Trophoblast cell (in vitro differentiated cells and primary cell): ENCODE measurements at places on chromosomes 7 and 10.

- no peak for DNase-seq
These were observed 23.4 kb downstream of the ELFN1 start for GRCh38 chr7:1693419-1693990.

- no peak for DNase-seq
These were observed 471.0 kb downstream of the GFRA1 start for GRCh38 chr10:115801992-115802391.

DNA sequence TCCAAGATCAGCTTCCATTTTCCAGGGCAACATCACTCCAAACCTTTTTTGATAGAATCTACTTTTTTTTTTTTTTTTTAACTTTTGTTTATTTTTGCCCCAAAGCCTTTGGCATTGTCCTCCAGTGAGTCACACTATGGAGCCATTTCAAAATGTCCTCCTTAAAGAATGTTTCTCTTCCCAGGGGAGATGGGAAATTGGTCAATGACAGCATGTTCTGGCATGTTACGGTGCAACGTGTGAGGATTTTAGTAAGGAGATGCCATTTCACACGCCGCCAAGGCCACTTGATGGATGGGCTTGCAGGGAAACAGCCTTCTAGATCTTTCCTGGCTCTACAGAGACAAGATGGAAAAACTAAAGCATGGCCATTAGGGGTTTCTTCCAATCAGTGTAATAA, 30.7 kb upstream of the TRIL start:
- peak; percentile 96 for DNase-seq

DNA sequence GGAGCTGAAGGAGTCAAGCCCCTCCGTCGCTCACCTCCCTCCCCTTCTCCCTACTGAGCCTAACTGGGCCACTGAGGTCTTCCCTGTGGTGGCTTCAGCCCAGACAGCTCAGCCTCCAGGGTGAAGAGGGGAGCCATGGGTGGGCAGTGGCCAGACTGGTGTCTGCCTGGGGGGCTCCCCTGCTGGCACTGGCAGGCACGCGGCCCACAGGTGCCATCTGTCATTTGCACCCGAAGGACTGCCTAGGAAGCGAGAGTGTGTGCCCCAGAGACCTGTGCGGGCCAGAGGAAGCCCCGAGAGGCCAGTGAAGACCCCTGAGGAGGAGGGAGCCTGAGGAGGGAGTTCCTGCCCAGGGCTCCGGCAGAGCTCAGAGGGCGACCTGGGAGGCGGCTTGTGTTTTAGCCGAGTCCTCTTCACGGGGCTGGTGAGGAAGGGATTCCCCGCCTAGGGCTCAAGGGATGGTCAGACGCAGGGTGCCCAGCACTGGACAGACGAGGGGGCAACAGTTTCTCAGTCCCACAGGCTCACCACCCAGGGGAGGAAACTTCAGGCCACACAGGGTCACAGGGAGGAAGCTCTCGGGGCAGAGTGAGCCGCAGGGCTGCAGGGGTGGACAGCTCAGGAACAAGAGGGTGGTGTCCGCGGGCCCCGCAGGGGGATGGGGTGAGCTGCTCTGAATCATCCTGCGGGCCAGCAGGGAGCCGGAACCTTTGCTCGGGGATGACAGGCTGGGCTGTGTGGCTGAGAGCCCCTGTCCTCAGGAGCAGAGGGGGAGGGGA, 76.2 kb upstream of the PPP2R2D start:
- no peak for DNase-seq

DNA sequence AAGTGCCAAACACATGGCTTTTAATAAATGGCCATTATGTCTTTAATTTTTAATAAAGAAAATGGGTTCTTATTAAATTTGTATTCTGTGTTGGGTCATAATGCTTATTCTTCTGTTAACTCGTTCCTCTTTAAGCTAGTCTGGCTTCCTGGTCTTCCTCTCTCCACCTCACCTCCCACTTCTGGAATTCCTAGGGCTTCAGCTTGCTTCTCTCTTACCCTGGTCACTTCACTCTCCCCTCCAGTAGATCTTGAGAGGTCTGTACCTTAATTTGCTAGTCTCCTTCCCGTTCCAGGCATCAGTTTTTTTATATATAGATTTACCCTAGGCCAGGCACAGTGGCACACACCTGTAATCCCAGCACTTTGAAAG, 111.2 kb downstream of the RALA start:
- DNase-seq = no peak
